Stimulated activated CD8-positive, alpha-beta memory T cell treated with anti-CD3 and anti-CD28 coated beads, Interleukin-12 subunit alpha, Interleukin-12 subunit beta, amount 100 ng/mL, for 1 hour (primary cell): ENCODE measurements at places on chromosomes 3 and 15.

DNA sequence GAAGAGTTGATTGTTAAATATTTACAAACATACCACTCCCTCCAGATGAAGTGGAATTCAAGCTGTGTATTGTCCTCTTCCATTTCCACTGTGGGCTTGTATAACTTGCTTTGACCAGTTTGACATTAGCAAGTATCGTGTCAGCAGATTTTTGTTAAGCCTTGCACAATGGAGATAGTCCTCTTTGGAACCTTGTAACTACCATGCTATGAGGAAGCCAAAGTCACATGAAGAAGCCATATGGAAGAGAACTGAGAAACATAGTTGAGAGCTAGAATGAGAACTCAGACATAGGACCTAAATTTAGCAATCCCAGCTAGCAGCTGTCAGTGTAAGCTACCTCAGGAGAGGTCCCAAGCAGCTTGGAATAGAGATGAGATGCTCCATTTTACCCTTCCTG lies 889.2 kb downstream of the PDCD6IP start:
- no peak for DNase-seq

DNA sequence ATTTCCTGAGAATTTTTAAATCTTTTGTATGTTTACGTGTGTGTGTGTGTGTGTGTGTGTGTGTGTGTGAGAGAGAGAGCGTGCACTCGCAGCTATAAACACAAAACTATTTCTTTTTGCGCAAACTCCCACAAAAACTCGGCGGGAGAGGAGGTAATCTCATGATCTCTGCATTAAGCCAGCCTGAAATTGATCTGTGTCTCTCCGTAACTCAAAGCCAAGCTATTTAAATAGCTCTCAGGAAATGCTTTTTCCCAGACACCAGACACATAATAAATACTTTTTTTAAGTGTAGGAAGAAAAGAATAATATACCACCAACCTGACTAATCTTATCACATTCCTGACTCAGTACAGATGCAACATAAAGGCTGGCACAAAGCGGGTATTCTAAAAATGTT lies 226.8 kb downstream of the MAGI1 start:
- no peak for DNase-seq

GRCh38 chr3:42031808-42032480 lies 59.2 kb upstream of the TRAK1 start:
- no peak for DNase-seq

GRCh38 chr3:64888165-64888564 lies 200.4 kb upstream of the ADAMTS9 start:
- DNase-seq, result no peak

GRCh38 chr3:158532099-158532734 lies 38.8 kb upstream of the MLF1 start:
- DNase-seq, result no peak

DNA sequence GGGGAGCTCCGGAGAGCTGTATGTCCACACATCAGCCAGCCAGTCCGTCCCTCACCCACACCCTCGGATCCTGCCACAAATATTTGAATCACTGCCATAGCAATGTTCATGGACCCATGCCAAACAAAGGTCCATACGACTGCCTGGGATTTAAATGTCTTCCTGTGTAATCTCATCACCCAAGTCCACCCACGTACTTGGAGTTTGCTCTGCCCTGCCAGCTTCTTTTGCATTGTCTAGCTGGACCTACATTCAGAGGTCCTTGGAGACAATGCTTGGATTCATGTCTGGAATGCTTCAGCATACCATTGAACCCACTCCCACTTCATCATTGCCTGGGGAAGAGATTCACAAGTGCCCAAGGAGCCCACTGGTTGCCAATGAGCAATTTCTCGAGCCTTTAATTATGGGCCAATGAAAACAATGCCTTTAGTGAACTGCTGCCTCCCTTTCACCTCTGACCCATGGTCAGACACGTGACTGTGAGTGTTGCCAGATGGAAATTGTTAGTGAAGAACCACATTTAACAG lies 90.4 kb upstream of the PHLDB2 start:
- no peak for DNase-seq

DNA sequence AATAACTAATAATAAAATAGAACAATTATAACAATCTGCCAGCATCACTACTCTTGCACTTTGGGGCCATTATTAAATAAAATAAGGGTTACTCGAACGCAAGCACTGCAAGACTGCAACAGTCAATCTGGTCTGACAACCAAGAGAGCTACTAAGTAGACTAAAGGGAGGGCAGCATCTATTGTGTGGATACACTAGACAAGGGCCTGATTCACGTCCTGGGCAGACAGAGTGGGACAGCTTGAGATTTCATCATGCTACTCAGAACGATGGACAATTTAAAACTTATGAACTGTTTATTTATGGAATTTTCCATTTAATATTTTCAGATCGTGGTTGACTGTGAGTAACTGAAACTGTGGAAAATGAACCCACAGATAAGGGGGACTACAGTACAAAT lies 39.5 kb downstream of the TNIK start:
- no peak for DNase-seq

DNA sequence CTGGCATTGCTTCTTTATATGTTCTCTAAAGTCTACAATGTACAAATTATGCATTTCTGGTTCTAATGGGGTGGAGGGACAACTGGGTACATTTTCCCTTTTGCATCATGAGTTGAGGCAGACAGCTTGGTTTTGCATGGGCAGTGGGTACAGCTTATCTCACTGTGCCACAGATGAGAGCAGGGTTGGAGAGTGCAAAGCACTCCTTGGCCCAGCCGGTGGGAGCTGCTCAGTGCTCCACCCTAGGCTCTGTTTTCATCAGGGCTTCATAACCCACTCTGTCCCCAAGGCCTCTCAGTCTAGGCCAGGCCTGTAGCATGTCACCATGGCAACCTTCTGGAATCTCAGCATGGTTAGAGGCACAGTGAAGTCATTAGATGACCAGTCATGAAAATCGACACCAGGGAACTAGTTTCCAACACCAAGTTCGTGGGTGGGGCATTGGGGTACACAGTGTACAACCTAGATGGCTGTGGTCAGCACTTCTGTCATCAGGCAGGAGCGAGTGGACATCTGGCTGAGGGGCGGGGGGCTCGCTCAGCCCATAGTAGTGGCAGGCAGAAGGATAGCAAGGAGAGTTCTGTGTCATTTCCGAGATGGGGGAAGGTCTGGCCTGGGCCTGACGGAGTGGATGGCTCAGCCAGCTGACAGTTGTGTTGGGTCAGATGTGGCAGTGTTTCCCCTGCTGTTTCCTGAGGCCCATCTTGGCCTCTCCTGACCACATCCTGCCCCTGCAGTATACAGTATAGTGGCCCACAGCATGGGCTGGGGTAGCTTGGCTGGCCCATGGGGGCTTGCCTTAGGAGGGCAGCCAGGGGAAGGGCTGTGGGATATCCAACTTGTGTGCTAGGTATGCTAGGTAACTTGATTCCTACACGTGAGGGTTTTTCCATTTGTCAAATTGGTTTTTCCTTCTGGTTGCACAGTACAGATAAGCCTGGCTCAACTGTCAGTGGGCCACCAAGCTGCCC lies 75.7 kb upstream of the PRR23C start:
- no peak for DNase-seq

GRCh38 chr15:49898575-49899283 lies 220.3 kb downstream of the ATP8B4 start:
- DNase-seq, result no peak

DNA sequence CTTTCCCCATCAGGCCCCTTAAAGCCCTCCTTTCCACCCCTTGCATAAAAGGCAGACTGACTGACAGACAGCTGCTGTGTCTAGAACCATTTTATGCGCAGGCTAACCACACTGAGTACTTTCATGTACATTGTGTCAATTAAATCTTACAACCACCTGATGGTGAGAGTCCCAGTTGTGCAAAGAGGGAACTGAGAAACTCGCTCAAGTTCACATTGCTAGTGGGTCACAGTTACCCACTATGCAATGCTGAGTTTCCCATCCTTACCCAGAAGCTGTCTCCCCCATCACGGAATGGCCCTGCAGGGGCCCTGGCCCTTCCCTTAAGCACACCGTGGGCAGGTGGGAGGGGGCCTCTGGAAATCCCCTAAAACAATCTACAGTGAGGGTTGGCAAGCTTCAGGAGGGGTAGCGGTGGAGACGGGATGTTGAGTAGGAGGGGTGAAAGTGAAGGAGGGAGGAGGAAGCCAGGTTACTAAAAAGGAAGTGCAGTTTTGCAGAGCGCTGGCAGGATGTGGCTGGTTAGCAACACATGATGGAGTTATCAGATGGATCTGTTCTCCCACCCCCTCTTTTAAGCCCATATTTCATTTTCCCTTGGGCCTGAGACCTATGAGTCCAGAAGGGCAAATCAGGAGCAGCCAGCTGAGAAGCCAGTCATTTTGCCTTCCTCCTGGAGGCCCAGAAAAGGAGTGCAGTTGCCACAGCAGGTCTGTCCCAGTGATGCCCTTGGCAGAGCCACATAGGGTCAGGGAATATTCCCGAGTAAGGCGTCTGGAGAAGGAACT lies 30.0 kb downstream of the STARD5 start:
- peak; percentile 49 for DNase-seq

DNA sequence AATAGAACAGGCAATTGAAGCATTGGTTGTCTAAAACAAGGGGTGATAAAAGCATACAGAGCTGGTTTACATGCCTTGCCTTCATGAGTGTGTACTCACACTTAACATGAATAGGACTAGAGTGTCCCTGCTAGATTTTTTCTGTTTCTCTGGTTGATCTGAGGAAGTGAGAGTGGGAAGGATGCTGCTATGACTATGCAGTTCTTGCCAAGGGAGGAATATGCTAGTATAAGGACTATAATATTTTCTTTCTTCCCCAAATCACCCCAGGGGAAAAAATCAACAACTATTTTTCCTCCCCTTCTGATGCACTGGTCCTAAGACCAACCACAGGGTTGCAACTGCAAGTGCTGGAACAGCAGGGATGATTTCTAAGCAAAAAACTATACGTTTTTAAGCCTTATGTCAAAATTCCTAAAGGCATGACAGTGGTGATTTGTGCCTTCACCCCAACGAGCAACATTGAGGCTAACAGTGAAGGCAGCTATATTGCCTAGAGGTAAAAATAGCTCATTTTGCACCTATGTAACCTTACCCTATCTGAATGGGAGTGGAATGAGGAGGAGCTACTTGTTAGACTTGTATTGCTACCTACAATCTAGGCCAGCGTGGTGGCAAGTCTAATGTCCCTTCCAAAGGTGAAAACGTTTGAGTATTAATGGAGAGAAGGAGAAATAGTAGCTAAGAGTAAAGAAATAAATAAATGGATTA lies 33.5 kb upstream of the USP8 start:
- no peak for DNase-seq

- DNase-seq, result no peak
Observed at GRCh38 chr15:100770661-100771584, 108.7 kb upstream of the ALDH1A3 start.
